Stimulated activated CD4-positive, alpha-beta T cell treated with anti-CD3 and anti-CD28 coated beads, Interleukin-12 subunit alpha, Interleukin-12 subunit beta, amount 100 ng/mL, for 48 hours (primary cell): ENCODE measurements at places on chromosomes 7 and 10.

GRCh38 chr7:30710669-30711068 is 28.4 kb upstream of the CRHR2 start:
- no peak for DNase-seq

DNA sequence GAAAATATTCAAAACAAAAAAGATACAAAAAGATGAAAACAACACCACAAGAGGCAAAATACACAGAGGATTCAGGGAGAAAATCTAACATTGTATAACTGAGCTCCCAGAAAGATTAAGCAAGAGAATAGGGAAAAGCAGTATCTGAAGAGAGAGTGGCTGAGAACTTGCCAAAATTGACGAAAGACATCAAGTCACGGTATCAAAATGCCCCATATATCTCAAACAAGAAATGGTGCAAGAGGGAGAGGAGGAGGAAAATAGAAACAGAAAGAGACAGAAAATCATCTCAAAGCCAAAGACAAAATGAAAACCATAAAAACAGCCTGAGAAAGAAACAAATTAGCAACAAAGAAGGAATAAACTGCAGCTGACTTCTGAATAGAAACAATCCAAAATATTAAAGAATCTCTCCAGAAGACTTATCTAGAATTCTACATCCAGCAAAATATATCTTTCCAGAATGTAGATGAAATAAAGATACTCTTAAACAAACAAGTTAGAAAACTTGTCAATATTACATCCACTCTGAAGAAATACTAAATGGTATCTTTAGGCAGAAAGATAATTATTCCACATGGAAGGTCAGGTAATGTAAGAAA is 5.5 kb downstream of the USP6NL start:
- no peak for DNase-seq

- DNase-seq: no peak
Observed at GRCh38 chr10:48233559-48234005, 40.9 kb downstream of the FRMPD2 start.

- DNase-seq: no peak
Observed at GRCh38 chr7:18624459-18624858, 128.9 kb downstream of the HDAC9 start.

DNA sequence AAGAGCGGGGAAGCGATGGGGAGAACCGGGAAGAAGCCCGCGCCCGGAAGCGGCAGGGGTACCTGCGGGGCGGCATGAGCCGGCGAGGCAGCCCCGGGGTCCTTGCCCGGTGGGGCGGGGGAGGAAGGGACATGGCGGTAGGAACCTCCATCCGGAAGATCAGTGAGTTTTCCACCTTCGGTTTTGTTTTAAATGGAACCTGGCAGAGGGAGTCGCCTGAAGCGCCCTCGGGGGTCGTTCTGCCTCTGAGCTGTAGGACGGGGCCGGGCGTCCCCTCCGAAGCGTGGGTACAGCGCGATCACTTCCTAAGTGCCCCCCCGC is 471 bp downstream of the PFKP start:
- no peak for DNase-seq

DNA sequence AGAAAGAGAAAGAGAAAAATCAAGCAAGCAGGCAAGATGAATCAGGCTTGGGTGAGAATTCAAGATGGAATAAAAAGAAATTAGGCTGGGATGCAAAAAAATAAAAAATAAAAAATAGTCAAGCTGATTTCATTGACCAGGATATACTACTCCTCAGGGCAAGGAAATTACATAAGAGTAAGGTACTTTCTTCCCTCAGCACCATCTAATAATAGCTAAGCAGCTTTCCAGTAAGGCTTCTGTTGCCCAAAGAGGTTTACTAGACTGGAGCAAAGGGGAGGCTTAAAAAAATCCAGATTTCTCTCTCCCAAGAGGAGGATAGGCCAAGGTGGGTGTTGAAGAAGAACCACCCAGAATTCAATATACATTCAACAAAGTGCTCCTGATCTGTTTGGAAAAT is 93.6 kb downstream of the NEURL1 start:
- no peak for DNase-seq

DNA sequence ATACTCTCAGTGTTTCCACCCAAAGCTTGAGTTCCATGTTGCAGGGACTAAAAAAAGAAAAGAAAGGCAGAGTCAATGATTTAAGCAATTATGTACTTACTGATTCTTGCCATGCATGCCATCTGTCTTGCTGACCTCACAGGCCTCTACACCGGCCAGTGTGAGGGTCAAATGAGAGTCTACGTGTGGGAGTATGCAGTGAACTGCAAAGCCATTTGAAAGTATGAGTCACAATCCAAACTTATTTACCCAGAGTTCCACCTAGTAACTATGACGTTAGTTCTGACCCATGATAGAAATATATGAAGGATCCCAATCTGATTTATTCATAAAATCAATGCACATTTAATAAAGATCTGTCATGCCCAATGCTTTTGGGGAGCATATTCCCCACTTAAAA is 26.5 kb downstream of the PDE1C start:
- no peak for DNase-seq

DNA sequence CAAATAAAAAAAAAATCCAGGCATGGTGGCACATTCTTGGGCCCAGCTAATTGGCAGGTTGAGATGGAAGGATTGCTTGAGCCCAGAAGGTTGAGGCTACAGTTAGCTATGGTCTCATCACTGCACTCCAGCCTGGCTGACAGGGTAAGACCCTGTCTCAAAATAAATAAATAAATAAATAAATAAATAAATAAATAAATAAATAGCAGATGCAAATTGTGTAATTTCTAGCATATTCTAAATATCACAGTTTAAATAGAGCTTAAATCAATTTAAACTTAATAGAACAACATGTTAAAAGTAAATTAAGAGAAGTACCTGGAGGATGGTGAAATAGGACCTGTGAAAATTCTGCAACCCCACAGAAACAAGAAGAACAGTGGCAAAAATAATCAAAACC is 290.5 kb downstream of the TFEC start:
- DNase-seq: no peak
